HCT116 (cell line): ENCODE measurements at places on chromosomes 16 and 17. TPM values are rescaled to one million over a fixed set of nuclear protein-coding genes. Genes with fewer than 3 reads are reported as not detected.

The KIF18B gene
- total RNA-seq: 76.4 TPM

The C17orf113 gene
- total RNA-seq: 2.3 TPM

The CES4A gene
- total RNA-seq: not detected

DNA sequence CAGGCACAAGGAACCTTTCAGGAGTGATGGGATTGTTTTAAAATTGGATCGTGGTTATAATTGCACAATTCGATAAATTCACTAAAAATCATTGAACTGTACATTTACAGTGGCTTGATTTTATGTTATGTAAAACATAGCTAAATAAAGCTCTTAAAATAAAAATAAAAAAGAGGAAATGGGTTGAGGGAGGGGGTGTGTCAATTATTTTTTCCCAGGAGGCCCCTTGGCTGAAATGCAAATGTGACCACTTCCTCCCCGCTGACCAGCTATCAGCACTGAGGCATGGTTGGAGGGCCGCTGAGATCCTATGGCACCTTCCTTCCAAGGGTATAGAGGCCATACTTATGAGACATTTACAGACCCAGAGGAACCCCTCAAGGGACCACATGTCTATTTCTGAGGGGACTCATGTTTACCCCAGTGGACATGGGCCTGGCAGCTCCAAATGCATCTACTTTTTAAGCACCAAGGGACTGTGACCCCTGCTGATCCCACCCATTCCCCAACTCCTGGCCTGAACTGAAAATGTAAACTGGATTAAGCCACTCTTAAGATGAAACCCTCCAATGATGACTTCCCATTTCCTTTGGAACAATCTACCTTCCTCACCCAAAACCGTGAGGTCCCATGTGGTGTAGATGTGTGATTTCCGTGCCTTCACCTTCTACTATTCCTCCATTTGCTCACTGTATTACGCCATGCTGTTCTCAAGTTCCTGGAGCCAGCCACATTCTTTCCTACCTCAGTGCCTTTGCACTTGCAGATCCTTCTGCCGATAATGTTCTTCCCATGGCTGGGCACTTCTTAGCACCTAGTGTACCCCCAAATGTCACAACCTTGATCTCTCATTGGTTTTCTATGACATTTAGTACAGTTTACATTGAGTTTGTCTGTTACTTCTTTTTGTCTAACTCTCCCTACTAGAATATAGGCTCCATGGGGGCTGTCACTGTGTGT, 2.8 kb upstream of the IL21R start:
- DNase-seq: no peak
- 0 out of 2 replicates have a peak, but pooled peaks cover 3% of the 10 kb centered on the region for H3K27me3 ChIP-seq
- no peak overlapping the region for H3K27ac ChIP-seq
- H3K36me3 ChIP-seq: no peaks in the 10 kb centered on the region
- no peaks in the 10 kb centered on the region for H3K4me1 ChIP-seq

DNA sequence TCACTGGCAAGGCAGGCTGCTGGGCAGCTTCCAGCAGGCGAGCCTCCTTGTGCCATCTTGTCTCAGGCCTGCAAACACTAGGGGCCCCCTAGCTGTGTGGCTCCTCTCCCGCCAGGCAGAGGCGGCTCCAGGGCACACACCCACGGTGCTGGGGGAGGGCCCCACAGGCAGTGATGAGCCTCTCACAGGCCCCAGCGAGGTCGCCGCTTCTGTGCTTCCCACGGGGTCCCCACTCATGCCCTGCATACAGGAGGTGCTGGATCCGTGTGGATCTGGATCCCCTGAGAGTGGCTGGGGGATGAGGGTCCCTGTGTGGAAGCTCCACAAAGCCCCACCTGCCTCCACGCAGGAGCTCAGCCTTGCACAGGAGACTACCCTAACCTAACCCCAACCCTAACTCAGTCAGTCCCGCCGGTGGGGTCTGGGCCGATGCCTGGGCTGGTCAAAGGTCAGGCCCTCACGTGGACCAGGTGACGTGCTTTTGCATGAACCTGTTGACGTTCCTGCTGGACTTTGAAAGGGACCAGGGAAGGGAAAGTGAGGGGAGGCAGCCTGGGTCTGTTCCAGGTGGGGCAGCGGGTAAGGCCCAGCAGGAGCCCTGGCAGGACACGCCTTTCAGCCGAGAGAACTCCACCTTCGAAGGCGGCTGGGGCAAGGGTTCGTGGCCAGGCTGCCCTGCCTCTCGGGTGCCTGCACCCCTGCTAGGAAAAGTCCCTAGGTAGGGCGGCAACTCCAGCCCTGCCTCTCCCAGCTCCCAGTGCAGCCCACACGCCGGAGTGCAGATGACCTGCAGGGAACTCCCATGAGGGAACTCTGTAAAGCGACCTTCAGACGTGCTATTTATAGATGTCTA, 5.2 kb downstream of the SECTM1 start:
- no peak for DNase-seq
- no peaks in the 10 kb centered on the region for H3K36me3 ChIP-seq
- H3K27me3 ChIP-seq: no peaks in the 10 kb centered on the region

DNA sequence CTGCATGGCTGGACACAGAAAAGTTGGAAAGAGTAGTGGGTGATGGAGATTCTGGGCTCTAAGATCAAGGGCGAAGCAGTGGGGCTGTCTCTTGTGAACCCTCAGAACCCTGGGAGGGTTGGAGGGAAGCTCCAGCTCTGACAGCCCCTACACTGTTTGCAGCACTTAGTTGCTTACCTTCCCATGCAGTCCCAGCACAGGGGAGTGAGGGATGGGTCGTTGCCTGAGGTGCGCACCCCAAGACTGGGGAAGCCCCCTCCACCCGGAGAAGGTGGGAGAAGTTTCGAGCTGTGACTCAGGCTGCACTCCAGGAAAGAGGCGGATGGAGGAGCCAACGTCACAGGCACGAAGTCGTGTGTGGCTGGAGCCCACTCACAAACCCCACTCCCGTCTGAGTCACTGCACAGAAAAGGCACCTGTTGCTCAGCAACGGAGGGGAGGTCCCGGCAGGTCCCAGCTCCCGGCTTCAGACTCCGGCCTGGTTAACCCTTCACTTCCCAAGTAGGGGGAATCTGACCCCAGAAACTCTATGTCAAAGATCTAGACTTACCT, 60.1 kb downstream of the AIPL1 start:
- H3K4me1 ChIP-seq: peaks cover 27% of the 10 kb centered on the region
- no peaks in the 10 kb centered on the region; the same call in 1 of the 2 replicates for H3K27me3 ChIP-seq
- H3K4me3 ChIP-seq: peak overlapping the region; percentile 20
- H3K27ac ChIP-seq: peak overlapping the region; percentile 41

DNA sequence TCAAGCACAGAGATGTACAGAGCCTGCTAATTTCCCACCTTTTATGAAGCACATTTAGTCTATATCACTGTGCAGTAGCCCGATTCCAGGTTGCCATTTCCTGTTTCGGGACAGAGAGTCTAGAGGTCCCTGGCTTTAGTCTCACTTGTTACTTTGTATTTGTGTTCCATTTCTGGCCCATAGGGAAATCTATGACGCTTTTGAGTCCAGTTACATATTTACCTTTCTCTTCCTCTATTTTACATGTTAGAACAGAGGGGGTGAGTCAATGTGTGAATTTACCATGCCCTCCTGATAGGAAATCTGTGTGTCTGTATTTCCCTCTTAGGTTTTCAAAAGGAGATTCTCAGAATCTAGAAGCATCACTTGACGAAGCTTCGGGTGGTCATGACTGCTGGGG, 227.1 kb upstream of the ZFHX3 start:
- no peak overlapping the region for H3K27ac ChIP-seq
- DNase-seq: no peak
- no peaks in the 10 kb centered on the region for H3K36me3 ChIP-seq
- no peaks in the 10 kb centered on the region for H3K4me1 ChIP-seq
- H3K27me3 ChIP-seq: peaks cover 22% of the 10 kb centered on the region

- H3K4me1 ChIP-seq: peaks cover 40% of the 10 kb centered on the region
- peak overlapping the region; percentile 84; the same call in 1 of the 2 replicates for H3K27ac ChIP-seq
- DNase-seq: no peak
- no peaks in the 10 kb centered on the region; the same call in 1 of the 2 replicates for H3K36me3 ChIP-seq
- H3K4me3 ChIP-seq: no peak overlapping the region
Observed at GRCh38 chr16:2147378-2147777, 1.0 kb upstream of the RAB26 start.

DNA sequence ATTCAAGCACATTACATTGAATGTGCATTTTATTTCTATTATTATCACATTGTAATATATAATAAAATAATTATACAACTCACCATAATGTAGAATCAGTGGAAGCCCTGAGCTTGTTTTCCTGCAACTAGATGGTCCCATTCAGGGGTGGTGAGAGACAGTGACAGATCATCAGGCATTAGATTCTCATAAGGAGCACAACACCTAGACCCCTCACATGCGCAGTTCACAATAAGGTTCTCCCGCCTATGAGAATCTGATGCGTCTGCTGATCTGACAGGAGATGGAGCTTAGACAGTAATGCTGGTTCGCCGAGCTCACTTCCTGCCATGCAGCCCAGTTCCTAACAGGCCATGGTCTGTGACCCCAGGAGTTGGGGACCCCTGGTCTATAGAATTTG, 96.7 kb upstream of the RBBP6 start:
- no peak for DNase-seq
- no peak overlapping the region for H3K27ac ChIP-seq
- no peaks in the 10 kb centered on the region for H3K4me1 ChIP-seq
- no peaks in the 10 kb centered on the region for H3K36me3 ChIP-seq
- H3K27me3 ChIP-seq: peaks cover 10% of the 10 kb centered on the region; the same call in 1 of the 2 replicates
- no peak overlapping the region for H3K4me3 ChIP-seq

DNA sequence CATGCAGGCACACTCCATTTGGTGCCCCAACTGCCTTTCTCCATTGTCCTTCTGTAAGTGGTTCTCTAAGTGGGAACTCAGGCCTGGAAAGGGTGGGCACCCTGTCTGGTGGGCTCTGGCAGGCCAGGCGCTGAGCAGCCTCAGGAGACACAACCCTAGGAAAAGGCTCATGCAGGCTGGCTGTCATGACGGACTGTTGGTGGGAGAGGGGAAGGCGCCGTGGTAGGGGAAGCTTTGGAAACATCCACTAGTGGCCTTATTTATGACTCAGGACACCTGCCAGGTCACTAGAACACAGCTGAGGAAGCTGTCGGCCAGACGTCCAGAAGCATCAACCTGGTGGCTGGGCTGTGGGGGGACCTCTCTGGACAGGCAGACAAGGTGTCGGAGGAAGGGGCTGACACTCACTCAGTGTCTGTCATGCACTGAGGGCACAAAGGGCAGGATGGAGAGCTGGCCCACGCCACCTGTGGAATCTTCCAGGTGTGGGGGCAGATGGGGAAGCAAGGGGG, 216.0 kb downstream of the SEC14L1 start:
- H3K4me1 ChIP-seq: peaks cover 15% of the 10 kb centered on the region
- no peaks in the 10 kb centered on the region for H3K36me3 ChIP-seq
- H3K4me3 ChIP-seq: no peak overlapping the region
- DNase-seq: no peak
- no peaks in the 10 kb centered on the region for H3K27me3 ChIP-seq

GRCh38 chr17:40922239-40922638, 15.2 kb downstream of the KRT23 start:
- peaks cover 6% of the 10 kb centered on the region; the same call in 1 of the 2 replicates for H3K36me3 ChIP-seq
- no peak for DNase-seq
- peak overlapping the region; percentile 69 for H3K27ac ChIP-seq
- no peaks in the 10 kb centered on the region for H3K27me3 ChIP-seq
- 0 out of 2 replicates have a peak overlapping the region, but pooled peaks have one; percentile 5 for H3K4me3 ChIP-seq
- H3K4me1 ChIP-seq: peaks cover 20% of the 10 kb centered on the region

- DNase-seq: no peak
- peaks cover 93% of the 10 kb centered on the region for H3K4me1 ChIP-seq
- peaks cover 75% of the 10 kb centered on the region for H3K36me3 ChIP-seq
- no peaks in the 10 kb centered on the region for H3K27me3 ChIP-seq
- peak overlapping the region; percentile 62; the same call in 1 of the 2 replicates for H3K27ac ChIP-seq
- no peak overlapping the region for H3K4me3 ChIP-seq
Observed at GRCh38 chr17:82234211-82235055, 5.6 kb downstream of the SLC16A3 start.

- no peaks in the 10 kb centered on the region for H3K27me3 ChIP-seq
- H3K4me3 ChIP-seq: peak overlapping the region; percentile 91
- H3K36me3 ChIP-seq: peaks cover 26% of the 10 kb centered on the region
- no peak for DNase-seq
- H3K27ac ChIP-seq: peak overlapping the region; percentile 97
- H3K4me1 ChIP-seq: peaks cover 22% of the 10 kb centered on the region
Observed at GRCh38 chr17:51258756-51259563, 889 bp downstream of the MBTD1 start.

- H3K4me1 ChIP-seq: peaks cover 30% of the 10 kb centered on the region
- no peak for DNase-seq
- no peaks in the 10 kb centered on the region for H3K36me3 ChIP-seq
- no peaks in the 10 kb centered on the region for H3K27me3 ChIP-seq
- H3K27ac ChIP-seq: no peak overlapping the region
Observed at GRCh38 chr16:595094-595528, 5.2 kb downstream of the RAB40C start.

DNA sequence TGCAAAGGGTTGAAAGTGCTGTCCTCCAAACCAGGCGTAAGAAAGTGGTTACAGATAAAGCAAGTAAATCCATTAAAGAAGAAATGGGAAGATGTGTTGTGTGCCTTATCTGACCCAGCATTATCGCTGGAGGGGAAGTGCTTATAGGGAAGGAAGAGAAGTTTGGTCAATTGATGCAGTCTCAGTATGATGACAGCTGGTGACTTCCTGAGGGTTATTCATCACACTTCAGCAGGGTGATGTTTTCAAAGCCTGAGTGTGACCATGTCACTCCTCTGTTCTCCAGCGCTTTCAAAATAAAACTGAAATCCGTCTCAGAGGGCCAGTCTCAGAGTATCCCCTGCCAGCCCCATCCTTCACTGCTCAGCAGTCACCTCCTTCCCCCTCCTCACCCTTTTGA, 505.4 kb upstream of the RBFOX1 start:
- no peaks in the 10 kb centered on the region for H3K27me3 ChIP-seq
- no peak overlapping the region for H3K4me3 ChIP-seq
- H3K36me3 ChIP-seq: no peaks in the 10 kb centered on the region
- no peak overlapping the region for H3K27ac ChIP-seq
- H3K4me1 ChIP-seq: no peaks in the 10 kb centered on the region
- DNase-seq: no peak

DNA sequence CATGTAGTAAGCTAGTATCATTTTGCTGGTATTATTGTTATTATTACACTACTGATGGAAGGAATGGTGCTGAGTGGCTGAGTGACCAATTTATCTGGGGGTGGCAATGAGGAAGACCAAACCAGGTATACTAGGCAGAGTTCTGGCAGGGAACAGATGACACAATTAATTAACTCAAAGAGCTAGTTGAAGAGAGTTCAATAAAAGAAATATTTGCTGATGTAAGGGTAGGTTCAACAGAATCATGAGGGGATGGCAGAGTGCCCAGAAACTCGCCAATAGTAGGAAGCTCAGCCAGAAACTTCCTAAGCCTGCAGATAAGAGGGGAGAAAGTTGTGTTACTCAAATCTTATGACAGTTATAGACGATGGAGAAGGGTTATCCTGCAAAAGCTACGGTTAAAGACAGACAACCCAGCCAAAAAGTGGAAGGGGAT, 352.5 kb downstream of the KCNJ2 start:
- H3K4me3 ChIP-seq: no peak overlapping the region
- H3K27ac ChIP-seq: no peak overlapping the region
- no peaks in the 10 kb centered on the region for H3K4me1 ChIP-seq
- no peak for DNase-seq
- no peaks in the 10 kb centered on the region for H3K27me3 ChIP-seq
- no peaks in the 10 kb centered on the region for H3K36me3 ChIP-seq
